ENCODE measurements at places on chromosomes 3 and 15.

DNA sequence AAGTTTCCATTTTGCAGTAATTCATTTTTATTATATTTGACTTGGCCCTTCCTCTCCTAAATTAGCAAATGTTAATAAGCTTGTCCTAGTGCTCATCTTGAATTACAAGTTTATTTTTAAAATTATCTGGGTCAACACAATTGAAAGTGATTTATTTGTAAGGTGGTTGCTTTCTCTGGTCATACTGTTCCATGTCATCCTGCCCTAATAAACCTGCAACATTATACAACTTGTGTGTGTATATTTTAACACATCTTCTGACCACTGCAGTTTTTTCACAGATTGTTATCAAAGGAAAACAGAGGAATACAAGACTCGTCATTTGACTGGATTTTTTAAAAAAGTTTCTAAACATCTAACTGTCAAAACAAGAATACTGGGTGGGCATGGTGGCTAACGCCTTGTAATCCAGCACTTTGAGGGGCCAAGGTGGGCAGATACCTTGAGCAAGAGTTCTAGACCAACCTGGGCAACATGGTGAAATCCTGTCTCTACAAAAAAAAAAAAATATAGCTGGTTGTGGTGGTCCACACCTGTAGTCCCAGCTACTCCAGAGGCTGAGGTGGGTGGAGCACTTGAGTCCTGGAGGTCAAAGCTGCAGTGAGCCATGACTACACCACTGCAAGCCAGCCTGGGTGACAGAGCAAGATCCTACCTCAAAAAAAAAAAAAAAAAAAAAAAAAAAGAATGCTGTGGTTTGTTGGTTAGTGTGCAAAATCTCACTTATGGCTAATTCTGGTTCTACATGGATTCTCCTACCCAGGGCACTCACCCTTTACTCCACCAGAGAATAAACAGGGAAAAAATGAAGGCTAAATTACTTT lies 5.0 kb upstream of the LRRFIP2 start:
- DNase-seq = no peak

DNA sequence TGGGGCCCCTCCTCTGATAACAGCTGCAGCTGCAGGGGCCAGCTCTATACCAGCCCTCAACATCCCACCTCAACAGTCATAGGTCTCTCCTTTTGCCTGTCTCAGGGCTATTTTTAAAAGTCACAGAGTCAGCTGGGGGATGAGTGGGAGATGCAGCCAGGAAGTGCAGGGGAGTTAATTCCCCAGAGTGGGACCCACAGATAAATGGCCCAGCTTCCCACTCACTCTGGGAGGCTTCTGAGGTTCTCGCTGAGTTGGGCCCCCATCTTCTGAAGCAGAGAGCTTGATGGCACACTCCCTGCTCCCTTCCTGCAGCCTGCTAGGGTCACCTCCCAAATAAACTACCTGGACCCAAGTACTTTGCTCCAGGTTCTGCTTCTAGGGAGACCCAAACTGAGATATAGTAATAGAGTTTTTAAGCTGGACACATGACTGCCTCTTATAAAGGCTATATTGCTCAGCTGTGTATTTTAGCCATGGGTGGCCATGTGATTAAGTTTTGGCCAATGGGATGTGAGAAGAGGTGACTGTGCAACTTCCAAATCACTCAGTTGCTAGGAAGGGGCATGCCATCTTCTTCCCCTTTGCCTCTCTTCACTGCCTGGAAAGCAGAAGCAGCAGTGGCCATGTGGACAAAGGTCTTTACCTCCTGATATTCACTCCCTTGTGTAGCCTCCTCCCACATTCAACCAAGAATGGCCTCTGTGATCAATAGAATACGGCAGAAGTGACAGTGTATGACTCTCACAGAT lies 15.5 kb upstream of the VIPR1 start:
- DNase-seq = peak; percentile 3

DNA sequence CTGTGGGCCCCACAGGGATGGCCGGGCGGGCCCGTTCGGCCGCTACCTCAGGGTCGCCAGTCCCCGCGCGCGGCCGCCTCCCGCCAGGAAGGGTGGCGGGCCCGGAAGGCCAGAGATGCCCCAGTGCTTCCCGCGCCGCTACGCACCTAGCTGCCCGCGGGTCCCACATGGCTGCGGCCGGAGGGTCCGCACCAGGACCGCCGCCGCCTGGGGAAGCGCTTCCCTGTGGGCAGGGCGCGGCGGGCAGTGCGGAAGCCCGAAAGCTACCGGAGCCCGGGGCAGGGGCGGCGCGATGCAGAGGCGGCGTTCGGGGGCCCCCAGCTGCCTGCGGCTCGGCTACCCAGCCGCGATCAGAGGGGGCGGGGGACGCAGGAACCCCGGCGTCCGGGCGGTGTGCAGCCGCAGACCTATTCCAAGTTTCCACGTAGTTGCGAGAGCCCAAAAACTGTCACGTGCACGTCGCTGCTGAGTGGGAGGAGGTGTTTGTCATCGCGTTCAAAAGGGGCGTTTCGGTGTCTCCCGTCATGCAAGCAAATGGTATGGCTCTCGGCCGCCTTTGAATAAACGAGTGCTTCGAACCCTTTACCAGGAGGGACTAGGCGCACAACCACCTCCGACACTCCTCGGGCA lies at the start of gene TRANK1:
Gene TRANK1 (minus strand): TSS at position 414 of the 630 bp plus-strand sequence. CDS start 245 bp downstream, at position 169.
- peak; percentile 80 for DNase-seq

GRCh38 chr3:46280105-46280797 lies 38.0 kb downstream of the CCR3 start:
- DNase-seq = no peak

DNA sequence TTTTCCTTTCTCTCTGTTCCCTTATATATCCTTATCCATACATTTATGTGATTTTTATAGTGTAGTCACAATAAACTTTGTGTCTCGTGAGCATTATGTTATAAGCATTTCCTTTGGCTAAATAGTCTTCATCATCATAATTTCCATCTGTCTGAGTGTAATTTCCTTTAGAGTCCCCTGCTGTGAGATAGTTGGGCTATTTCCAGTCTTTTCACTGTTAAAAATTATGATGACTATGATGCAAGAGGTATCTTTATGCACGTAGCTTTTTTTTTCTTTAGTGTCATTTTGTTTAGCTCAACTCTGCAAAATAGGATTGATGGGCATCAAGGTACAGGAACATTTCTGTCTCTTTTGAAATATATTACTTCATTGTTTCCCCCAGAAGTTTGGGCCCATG lies 26.9 kb upstream of the CA12 start:
- no peak for DNase-seq

GRCh38 chr15:72242775-72243370 lies 11.9 kb upstream of the PKM start:
- DNase-seq = no peak

DNA sequence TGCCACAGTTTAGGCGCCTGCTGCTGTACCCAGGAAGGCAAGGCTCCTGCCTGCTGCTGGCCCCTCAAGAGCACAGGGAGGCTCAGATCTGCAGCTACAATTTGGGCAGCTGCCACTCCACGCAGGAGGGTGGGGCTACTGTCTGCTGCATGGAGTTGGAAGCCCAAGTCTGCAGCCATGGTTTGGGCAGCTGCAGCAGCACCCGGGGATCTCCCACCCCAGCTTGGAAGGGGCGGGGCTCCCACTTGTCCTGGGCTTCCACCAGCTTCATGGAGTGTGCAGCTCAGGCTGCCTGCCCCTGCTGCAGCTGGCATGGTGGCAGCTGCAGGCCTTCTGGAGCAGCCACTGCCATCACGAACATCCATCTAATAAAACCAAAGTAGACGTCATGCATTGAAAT lies 512.9 kb downstream of the PYDC2 start:
- no peak for DNase-seq

DNA sequence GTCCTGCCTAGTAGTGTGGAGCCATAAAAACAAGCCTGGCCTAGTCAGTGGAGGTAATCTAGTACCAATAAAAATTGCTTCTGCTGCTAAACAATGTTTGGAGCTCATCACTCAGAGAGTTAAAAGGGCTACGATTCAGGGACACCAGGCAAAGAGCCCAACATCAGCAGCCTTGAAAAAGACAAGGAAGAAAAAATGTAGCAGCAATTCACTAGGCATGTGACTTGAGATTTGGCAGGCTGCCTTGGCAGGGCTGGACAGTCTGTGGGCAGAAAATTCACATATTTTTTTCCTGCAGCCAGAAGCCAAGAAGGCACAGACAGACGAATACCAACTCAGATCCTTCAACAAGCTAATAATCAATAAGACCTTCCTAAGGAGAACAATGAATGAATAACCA lies 47.2 kb downstream of the IGSF11 start:
- DNase-seq = no peak

DNA sequence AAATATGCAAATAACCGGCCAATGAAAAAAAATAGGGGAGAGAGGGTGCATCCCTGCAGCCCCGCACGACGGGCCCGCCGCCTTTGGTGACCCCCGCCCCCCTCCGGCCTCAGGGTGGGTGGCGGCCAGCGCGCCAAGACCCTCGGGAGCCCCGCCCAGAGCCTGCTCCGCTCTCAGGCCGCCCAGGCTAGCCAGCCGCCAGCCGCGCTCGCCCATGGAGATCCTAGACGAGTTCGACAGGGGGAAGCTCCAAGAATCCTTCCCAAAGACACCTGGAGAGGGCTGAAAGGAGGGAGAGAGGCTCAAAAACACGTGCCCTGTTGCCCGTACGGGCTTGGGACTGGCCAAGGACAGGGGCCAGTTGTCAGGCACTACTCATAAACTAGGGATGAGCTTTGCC lies 434.0 kb downstream of the NR2F2 start:
- DNase-seq = no peak

DNA sequence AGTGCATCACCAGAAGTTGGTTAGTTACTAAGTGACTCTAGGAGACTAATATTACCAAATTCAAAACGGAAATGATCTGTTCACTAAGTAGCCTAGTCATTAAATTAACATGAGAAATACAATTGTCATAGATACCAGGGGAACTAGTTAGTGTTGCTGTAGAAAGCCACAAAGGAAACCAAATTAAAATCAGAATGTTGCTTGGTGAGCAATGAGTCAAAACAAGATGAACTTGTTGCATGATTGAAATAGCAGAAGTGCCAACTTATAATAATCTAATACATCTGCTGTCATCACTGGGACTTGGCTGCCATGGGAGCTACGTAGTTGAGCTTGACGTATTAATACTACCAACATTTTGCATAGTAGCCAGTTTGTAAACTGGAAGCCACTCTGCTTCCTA lies 458.1 kb downstream of the DIPK2A start:
- no peak for DNase-seq

- no peak for DNase-seq
Measured at GRCh38 chr3:107184375-107184774, 192.9 kb upstream of the CCDC54 start.

DNA sequence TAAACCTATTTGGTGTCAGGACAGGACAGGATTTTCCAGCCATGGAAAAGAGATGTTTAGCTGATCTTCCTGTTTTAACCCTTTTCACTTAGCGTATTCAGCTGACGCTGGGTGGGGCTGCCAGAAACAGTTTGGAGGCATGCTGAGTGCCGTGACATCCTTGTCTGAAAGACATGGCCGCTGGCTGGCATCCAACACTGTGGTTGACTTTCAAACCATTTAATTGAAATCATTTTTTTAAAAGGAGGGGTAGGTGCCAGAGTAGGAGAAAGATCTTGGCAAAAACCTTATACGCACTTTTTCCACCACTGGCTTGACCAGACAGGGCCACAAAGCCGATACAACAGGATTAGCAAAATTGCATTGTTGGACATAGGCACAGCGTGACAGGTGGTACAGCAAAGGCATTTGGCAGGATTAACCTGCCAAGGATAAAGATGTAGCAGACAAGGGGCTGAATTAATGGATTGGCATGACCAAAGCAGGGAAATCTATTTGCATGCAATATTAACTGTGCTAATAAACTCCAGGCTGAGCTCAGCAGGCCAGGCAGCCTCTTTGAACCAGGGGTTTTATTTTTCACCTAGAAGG lies 131.8 kb upstream of the TOPAZ1 start:
- DNase-seq = no peak

DNA sequence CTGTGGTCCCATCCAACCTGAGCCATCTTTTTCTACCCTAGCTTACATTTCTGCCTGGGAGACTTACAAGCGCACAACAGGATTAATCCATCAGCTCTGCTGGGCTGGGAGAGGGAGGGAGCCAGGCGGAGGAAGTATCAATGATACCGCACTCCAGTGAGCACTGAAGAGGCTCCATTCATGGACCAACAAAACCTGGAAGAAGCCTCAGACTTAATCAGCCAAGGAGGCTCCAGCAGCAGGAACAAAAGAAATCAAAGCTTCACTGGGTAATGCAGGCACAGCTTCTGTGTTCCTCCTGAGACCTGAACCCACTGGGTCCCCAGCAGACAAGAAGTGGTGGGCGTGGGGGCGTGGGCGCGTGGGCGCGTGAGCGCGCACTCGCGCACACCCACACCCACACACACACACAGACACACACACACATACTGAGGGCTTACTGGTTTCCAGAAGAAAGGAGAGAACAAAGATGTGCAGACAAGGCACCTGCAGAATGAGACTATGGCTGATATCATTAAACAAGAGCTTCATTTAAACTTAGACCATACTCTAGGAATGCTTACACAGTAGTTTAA lies 87.0 kb upstream of the BOC start:
- no peak for DNase-seq

GRCh38 chr3:190281308-190282051 lies 40.8 kb downstream of the CLDN1 start:
- no peak for DNase-seq
